ENCODE measurements at places on chromosomes 1 and 21.

DNA sequence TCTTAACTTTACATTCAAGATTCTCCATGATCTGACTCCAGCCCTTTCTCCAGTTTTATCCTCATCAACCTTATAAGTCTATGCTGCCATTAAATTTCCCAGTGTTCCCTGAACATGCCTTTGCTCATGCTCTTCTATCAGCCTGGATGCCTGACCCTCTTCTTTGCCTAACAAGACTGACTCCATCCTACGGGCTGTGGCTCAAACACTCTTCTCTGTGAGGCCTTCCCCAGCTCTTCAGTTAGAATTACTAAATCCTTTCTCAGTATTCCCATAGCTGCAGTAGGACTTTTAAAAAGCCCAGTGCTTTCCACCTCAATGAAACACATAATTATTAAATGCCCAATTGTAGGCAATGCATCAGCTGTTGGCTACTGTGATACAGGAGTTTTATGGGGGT lies 76.5 kb upstream of the GNG12 start:
- DNase-seq = no peak

- DNase-seq = no peak
Measured at GRCh38 chr1:94083681-94084080, 37.3 kb downstream of the ABCA4 start.

DNA sequence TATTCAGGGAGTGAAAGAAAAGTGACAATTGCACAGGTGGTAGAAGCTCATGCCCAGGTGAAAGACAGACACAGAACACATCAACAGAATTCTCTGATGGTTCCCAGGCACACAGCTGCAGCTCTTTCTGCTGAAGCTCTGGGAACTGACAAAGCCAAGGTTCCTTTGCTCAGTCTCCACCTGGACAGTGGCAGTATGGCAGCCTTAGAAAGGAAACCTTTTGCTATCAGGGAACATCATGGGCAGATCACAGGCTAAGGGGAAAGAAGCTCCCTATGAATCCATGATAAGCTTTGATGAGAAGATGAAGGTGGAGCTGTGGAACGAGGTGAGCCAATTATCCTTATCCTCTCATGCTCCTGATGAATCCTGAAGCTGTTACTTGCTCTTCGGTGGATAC lies 1.2 kb downstream of the SPRR2B start:
- no peak for DNase-seq

GRCh38 chr1:179996099-179996498 lies 41.5 kb downstream of the CEP350 start:
- no peak for DNase-seq

DNA sequence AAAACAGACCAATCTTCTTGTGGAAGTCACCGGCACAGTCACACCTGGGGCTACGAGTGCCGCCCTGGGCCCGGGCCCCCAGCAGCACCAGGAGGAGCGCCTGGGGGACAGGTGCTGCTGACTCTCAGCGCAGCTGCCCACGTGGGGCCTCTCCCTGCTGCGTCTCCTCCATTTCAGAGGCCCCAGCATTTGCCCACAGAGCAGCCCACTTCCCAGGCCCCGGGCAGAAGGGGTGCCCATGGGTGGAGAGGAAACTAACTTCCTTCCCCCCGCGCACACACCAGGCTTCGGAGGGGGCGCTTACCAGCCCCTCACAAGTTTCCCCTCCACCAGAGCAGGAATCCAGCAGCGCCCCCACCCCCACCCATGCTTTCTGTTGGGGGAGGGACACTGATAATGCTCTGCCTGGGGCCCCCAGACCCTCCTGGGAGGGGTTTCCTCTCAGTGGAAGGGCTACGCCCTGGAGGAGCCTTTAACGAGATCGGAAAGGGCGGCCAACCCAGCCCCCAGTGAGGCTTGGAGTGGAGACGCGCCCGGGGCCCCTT lies 440 bp downstream of the TNFRSF25 start:
- DNase-seq = peak; percentile 56

Measured in activated CD4-positive, alpha-beta T cell treated with anti-CD3 and anti-CD28 coated beads, Interleukin-2, amount 50 U/mL, for 48 hours (primary cell).